ENCODE measurements at places on chromosomes 2 and 18.

GRCh38 chr2:235005023-235005422, 53.2 kb downstream of the SH3BP4 start:
- no peak for DNase-seq

GRCh38 chr2:47783486-47784351, 774 bp downstream of the MSH6 start:
- DNase-seq = peak; percentile 55

DNA sequence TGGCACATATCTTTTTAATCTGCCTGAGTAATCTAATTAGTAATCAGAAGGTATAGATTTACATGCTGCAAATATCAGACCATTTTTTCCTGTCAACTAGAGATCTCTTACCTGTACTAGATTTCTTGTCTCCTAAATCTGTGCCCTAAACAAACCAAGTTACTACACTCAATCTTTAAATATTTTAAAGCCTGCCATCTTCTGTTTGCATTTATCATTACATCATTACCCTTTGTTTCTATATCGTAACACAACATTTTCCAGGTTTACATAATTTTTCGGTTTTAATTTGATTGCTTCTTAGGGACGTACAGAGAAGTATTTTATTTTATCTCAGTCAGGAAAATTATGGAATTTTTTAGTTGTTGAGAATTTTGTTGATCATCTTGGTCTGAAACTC, 25.7 kb downstream of the PSMA8 start:
- DNase-seq = no peak

DNA sequence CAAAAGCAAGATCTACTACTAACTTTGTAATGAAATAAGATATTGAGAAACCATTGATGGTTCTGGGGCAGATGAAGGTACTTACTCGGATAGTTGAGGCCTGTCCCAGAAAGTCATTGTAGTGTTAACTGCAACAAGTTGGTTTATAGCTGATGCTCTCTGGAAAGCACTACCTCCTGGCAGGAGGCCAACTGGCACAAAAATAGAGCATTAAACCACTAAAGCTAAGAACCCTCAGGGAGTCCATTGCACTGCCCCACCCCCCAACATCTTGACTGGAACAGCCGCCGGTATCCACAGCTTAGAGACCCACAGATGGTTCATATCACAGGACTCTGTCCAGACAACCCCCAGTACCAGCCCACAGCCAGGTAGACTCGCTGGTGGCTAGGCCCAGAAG, 552.5 kb upstream of the CRIM1 start:
- DNase-seq = no peak

DNA sequence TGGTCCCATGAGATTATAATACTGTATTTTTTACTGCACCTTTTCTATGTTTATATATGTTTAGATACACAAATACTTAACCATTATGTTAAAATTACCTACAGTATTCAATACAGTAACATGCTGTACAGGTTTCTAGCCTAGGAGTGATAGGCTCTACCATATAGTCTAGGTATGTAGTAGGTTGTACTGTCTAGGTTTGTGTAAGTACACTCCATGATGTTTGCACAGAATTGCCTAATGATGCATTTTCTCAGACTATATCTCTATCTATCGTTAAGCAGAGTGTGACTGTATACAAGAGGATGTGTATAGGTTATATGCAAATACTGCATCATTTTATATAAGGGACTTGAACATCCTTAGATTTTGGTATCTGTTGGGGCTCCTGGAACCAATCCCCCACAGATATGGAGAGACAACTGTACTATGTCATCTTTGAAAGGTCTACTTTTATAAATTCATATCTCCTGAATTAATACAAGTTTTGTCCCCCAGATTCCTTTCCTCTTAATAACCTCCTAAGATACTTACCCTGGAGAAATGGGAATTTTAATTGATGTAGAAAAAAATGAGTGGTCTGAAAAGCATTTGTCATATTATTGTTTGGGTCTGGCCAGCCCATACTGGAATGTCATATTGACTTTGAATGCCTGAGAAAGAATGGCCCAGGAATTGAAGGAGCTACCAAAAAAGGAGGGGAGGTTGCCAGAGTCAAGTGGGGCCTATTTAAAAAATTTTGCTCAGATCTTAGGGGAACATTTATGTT, 36.6 kb downstream of the EHBP1 start:
- DNase-seq = no peak

DNA sequence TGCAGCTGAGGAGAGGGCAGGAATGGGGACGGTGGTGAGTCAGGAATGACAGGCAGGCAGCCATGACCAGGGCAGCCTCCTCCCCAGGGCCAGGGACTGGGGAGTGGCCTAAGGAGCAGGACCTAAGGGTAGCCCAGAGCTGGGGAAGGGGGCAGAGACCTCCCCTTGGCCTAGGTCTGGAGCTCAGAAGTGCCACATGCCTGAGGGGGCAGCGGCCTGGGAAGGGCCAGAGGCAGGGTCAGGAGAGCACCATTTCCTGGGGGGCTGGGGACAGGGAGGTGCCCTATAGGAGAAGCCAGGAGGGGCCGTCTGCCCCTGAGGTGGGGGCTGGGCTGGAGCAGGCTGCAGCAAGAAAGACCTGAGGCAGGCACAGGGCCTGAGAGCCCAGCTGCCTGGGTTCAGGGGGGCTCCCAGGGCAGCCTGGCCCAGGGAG, 20.9 kb downstream of the CFLAR start:
- DNase-seq = no peak

DNA sequence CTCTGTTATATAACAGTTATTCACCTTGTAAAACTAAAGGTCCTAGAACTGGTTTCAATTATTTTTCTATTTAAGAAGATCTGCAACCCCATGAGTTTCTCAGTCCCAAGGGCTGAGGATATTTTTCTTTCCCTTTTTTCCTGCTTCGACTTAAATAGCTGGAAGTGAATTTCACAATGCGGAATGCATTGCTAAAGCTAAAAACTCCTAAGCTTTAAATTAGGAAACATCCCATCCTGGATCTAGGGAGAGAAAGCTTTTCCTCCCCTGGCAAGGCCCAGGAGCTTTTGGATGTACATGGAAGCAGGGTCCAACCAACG, 1.4 kb downstream of the RFX8 start:
- DNase-seq = no peak

GRCh38 chr2:236753606-236754270, 184.1 kb downstream of the ACKR3 start:
- DNase-seq = no peak

DNA sequence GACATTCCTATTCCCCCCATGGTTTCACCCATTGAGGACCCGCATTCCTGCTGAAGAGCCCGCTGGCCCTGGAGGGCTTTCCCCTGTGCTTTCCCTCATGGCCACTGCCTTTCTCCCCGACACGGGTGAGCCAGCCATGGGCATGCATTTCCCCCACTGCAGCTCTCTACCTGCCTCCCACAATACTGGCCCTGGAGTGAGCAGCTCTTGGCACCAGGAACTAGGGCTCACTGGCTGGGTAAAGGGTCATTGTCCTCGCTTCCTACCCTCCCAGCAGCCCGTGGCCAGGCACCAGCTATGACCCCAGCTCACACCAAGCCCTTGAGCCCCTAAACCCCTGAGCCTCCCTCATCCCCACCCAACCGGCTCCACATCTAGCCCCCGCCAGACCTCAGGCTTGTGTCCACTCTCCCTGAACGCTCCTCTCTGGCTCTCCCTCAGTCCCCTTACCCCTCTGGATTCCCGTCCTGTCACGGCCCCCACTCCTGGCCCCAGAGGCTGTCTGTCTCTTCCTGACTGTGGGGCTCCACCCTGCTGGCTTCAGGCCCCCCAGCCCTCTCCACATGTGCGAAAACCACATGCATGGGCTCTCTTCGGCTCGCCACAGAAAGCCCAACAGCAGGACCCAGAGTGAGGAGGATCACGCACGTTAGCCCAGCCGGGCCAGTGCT, 199.8 kb downstream of the ZFP36L2 start:
- DNase-seq = no peak

- no peak for DNase-seq
Observed at GRCh38 chr2:108988796-108989713, at the start of gene EDAR. Gene EDAR (minus strand): TSS chr2:108989220. CDS start chr2:108931014, 58,206 bp downstream.

GRCh38 chr2:208297961-208298360, 31.9 kb downstream of the PIKFYVE start:
- no peak for DNase-seq

GRCh38 chr2:227595797-227596196, 2.9 kb upstream of the SCYGR2 start:
- no peak for DNase-seq

DNA sequence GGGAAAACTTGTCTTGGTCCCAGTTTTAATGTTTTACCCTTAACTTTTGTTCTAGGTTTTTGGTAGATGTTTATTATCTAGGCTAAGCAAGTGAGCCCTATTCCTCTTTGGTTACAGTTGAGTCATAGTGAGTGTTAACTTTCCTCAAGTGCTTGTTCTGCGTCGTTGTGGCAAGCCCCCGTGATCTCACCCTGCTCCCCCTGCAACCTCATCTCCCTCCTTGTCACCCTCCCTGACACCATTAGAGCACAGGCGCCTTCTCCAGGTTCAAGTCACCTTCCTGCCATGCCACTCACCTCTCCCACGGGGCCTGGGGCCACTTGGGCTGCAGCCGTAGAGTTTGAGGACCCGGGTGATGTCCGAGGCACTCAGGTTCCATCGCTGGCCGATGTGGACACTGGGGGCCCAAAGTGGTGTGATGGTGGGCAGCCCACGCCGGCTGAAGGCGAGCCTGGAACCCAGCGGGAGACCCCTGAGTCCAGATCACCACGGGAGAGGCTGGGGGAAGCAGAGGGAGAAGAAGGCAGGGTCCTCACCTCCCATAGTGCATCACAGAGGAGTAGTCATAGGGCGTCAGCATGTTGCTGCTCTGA, 8.7 kb downstream of the ASTL start:
- DNase-seq = no peak

- DNase-seq = no peak
Observed at GRCh38 chr18:318791-319291, 51.0 kb upstream of the THOC1 start.

DNA sequence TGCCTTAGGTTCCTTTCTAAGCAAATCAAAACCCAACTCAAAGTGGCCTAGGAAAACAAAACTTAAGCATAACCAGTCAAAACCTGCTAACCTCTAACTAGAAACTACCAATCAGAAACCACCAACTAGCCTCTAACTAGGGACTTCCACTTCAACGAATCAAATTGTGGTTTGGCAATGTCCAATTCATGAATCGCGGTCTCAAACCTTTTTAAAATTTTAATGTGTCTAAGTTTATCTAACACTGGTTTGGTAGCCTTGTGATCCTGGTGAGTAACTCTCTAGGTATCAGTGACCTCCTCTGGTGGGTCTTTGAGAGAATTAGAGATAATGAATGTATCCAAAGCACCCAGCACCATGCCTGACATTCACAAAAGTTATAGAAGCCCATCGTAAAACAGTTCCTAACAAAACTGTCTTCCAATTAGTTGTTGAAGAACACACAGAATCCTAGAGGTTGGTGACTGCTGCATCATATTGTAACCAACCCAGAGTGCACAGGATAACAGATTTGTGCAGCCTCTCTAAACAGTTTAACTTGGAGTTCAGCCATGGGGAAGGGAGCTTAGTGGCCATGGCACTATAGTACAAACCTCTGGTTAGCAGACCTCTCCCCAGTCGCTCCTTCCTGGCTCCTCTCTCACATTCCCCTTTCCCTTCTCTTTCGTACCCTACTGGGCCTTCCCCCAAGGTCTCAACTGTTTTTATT, 45.2 kb upstream of the B3GNT2 start:
- DNase-seq = no peak

GRCh38 chr2:152322222-152322621, 12.8 kb upstream of the FMNL2 start:
- no peak for DNase-seq

DNA sequence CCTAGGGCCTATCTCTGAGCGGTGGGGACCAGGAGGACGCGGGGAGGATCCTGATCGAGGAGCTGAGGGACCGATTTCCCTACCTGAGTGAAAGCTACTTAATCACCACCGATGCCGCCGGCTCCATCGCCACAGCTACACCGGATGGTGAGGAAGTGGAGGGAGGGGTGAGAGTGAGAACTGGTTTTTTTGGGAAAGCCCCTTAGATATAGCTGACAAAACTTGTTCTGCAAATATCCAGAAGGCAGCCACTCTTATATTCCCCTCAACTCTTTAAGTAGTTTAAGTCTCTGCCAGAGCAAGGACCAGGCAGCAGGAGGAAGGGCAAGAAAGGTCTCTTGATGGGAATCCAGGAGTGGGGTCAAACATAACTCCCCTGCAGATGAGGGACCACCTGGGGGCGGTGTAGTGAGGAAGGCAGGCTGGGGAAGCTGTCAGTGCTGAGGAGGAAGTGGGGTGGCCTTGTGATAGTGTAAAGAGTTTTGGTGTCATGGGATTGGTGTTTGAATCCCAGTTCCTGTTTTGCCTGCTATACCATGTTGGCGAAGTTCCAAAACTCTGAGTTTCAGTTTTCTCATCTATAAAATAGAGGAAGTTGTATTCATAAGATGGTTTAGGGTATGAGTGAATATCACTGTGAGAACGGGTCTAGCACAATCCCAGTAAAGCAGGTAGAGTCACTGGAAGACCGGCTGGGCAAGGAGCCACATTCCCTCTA, 3.4 kb downstream of the NAGK start:
- no peak for DNase-seq

DNA sequence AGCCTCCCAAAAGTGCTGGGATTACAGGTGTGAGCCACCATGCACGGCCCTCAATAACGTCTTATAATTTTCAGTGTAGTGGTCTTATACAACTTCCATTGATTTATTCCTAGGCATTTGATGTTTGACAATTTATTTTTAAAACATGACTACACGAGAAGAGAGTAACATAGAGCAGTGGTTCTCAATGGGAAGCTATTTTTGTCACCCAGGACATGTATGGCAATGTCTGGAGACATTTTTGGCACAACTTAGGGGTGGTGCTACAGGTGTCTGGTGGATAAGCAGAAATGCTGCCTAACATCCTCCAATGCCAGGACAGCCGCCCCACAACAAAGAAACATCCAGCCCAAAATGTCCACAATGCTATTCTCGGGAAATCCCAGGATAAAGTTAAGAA, 12.7 kb upstream of the ANXA4 start:
- DNase-seq = no peak

DNA sequence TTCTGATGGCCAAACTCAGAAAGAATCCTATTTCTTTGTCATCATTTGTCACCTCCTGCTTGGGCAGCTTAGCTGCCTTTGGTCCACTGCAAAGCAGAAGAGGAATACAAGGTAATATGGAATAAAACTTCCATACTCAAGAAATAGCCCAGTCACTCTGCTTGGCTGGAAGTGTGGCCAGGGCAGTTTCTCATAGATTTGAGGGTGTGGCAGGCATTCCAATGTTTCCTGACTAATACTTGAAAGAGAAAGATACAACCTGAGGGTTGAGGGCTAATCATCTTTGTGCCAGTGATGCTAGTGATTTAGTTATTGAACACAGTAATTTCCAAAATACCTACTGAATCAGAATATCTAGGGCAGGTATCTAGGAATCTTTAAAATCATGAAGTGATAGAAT, 83.1 kb downstream of the FAM161A start:
- peak; percentile 30 for DNase-seq

- DNase-seq = no peak
Observed at GRCh38 chr2:217286833-217287232, 427.0 kb upstream of the TNP1 start.

GRCh38 chr2:164599954-164600589, 21.2 kb downstream of the GRB14 start:
- DNase-seq = peak; percentile 68
